ENCODE measurements at places on chromosomes 1 and 21. TPM values are rescaled to one million over a fixed set of nuclear protein-coding genes. Genes with fewer than 3 reads are reported as not detected.

DNA sequence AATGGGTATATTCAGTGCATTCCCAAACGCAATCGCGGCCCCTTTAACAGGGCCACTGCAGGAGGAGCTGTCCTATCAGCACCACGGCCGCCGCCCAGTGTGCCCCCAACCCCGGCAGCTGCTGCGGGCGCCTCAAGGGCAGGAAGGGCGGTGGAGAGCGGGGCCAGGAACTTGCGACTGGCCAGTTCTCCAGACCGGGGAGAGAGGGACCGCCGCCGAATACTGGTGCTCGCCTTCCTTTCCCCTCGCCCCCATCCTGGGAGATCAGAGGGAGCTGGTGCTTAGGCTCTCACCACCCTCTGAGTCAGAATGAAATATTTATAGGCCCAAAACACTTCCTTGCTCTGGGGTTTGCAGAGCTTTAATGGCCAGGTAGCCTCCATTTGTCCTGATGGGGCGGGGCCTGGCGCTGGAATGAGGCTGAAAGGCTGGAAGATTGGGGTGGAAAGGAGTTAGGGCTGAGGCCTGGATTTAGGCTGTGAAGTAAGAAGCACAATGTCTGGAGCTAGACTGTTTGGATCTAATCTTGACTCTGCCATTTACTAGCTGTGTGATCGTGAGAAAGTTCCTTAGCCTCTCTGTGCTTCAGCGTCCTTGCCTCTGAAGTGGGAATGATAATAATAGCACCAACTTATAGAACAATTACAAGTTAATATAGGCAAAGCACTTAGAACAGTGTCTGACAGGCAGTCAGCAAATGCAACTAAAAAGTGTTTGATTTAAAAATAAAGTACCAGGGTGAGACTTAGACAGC lies 75.5 kb downstream of the NAV1 start:
- H3K27me3 ChIP-seq: no peaks in the 10 kb centered on the region
- no peak overlapping the region for H3K27ac ChIP-seq
- no peak overlapping the region for H3K4me3 ChIP-seq
- DNase-seq: no peak

DNA sequence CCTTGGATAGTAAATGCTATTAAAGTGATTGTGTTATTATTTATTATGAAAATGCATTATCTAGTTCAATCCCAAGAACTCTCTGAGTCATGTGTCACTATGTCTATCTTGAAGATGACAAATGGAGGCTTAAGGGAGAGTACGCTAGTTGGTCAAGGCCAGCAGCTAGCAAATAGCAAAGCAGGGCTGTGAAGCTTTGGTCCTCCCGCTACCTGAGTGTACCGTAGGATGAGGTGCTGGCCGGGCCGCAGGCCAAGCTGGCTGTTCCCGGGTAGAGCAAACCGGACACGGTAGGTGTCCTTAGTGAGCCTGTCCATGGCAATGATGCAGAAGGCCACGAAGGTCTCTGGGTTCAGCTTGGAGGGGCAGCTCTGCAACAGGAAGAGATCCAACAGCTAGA lies 9.3 kb downstream of the CYB5RL start:
- no peak for DNase-seq
- H3K27ac ChIP-seq: no peak overlapping the region
- H3K4me3 ChIP-seq: no peak overlapping the region
- H3K36me3 ChIP-seq: no peaks in the 10 kb centered on the region
- H3K27me3 ChIP-seq: no peaks in the 10 kb centered on the region
- no peaks in the 10 kb centered on the region for H3K4me1 ChIP-seq

GRCh38 chr1:22440582-22440981 lies 11.1 kb upstream of the ZBTB40 start:
- H3K27me3 ChIP-seq: no peaks in the 10 kb centered on the region
- no peak overlapping the region for H3K4me3 ChIP-seq
- no peaks in the 10 kb centered on the region for H3K4me1 ChIP-seq
- no peak overlapping the region for H3K27ac ChIP-seq
- H3K36me3 ChIP-seq: peaks cover 4% of the 10 kb centered on the region

Gene KRTAP13-4
- not detected for polyA plus RNA-seq

DNA sequence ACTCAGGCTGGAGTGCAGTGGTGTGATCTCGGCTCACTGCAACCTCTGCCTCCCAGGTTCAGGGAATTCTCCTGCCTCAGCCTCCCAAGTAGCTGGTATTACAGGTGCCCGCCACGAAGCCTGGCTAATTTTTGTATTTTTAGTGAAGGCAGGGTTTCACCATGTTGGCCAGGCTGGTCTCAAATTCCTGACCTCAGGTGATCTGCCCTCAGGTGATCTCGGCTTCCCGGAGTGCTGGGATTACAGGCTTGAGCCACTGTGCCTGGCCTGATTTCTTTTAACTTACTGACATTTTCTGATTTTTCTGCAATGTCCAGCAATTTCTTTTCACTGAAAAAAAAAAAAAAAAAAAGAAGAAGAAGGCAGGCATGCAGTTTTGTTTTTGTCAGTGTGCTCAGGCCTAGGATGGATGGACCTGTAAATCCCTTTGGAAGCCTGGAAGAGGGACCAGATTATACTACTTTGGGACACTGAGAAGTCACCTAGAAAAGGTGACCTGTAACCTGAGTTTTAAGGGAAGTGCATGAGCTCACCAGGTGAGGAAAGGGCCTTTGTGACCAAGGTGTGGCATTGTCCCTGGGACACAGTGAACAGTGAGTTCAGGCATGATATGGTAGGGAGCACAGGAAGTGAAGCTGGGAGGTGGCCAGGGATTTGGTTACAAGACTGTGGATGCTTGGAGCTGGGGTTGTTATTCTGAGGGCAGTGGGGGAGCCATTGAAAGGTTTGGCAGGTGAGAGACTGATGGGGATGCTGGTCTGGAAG lies 2.7 kb upstream of the TMEM61 start:
- H3K27me3 ChIP-seq: no peaks in the 10 kb centered on the region
- no peaks in the 10 kb centered on the region for H3K4me1 ChIP-seq
- H3K4me3 ChIP-seq: no peak overlapping the region
- H3K27ac ChIP-seq: no peak overlapping the region
- no peak for DNase-seq
- no peaks in the 10 kb centered on the region for H3K36me3 ChIP-seq

Gene ITLN2
- not detected for polyA plus RNA-seq

- no peak overlapping the region for H3K27ac ChIP-seq
- DNase-seq: no peak
- H3K4me3 ChIP-seq: no peak overlapping the region
- H3K27me3 ChIP-seq: no peaks in the 10 kb centered on the region
- no peaks in the 10 kb centered on the region for H3K4me1 ChIP-seq
These were observed 114.2 kb downstream of the ADGRL4 start for GRCh38 chr1:78892260-78892840.

Gene RAVER2
- 10.0 TPM for polyA plus RNA-seq

- H3K27me3 ChIP-seq: no peaks in the 10 kb centered on the region
- no peak for DNase-seq
- 0 out of 2 replicates have a peak overlapping the region, but pooled peaks have one; percentile 7 for H3K27ac ChIP-seq
- peaks cover 82% of the 10 kb centered on the region for H3K36me3 ChIP-seq
- H3K4me3 ChIP-seq: no peak overlapping the region
These were observed 31.7 kb downstream of the ARHGAP29 start for GRCh38 chr1:94205639-94206038.

Gene PRAMEF4
- polyA plus RNA-seq: not detected

- no peaks in the 10 kb centered on the region for H3K27me3 ChIP-seq
- no peak overlapping the region for H3K27ac ChIP-seq
- H3K4me3 ChIP-seq: no peak overlapping the region
- no peaks in the 10 kb centered on the region for H3K36me3 ChIP-seq
- DNase-seq: no peak
These were observed 6.0 kb upstream of the DEDD start for GRCh38 chr1:161138431-161138830.

Gene OR2AK2
- not detected for polyA plus RNA-seq

DNA sequence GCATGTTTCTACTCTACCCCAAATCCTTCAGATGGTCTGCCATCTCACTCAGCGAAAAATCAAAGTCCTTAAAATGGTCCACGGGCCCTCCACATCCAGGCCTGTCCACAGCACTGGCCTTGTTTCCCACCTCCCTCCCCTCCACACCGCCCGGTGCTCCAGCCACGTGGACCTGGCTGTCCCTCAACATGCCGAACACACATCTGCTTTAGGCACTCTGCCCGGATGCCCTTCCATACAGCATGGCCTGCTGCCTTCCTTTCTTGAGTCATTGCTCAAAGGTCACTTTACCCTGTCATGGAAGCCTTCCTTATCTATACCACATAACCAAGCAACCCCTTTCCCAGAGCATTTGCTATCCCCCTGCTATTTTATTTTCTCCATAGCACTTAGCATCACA lies 143.0 kb downstream of the DNM3 start:
- H3K27me3 ChIP-seq: no peaks in the 10 kb centered on the region
- no peak overlapping the region for H3K4me3 ChIP-seq
- H3K36me3 ChIP-seq: no peaks in the 10 kb centered on the region
- DNase-seq: no peak
- H3K4me1 ChIP-seq: no peaks in the 10 kb centered on the region
- no peak overlapping the region for H3K27ac ChIP-seq

DNA sequence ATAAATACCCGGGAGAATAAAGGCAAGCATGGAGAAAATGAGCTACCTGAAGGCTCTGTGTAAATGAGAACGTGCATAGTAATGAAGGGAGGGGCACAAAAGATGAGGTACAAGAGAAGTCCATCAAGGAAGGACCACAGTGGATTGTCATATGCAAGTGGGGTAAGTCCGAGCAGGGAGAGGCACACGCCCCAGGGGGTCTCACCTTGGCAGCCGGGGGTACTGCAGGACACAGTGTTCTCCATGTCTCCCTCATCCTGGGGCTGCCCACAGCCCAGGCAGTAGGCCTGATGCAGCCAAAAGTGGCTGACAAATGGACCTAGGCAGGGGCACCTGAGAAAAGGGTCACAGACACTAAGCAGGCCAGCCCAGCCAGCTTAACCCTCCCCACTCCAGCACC lies 10.0 kb downstream of the DCST2 start:
- no peak overlapping the region for H3K4me3 ChIP-seq
- H3K27me3 ChIP-seq: no peaks in the 10 kb centered on the region

DNA sequence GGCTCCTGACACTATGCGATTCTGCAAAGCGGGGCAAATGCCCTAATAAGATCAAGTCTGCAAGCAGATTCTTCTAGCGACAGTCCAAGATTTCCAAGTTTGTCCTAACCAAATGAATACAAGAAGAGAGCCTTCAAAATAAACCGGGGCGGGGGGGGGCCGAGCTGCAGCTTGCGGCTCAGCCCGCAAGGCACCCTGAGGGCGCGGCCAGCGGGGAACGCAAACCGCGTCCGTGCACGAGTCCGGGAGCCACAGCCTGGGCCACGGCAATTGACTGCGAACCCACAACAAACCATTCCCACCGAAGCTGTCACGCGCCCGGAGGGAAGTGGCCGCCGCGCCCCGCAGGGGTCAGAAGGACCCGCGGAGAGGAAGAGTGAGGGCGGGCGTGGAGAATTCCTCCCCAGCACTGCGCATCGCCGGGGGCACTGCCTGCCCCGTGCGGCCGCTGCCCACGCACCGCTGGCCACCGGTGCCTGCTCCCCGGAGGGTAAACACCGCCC lies 687 bp downstream of the TGFBR3 start:
- no peak overlapping the region for H3K27ac ChIP-seq
- H3K36me3 ChIP-seq: no peaks in the 10 kb centered on the region
- peaks cover 10% of the 10 kb centered on the region for H3K4me1 ChIP-seq
- H3K4me3 ChIP-seq: peak overlapping the region; percentile 68
- no peak for DNase-seq

Gene PAQR6
- polyA plus RNA-seq: 2.4 TPM

Gene SPATC1L
- polyA plus RNA-seq: 8.3 TPM

- no peak overlapping the region for H3K4me3 ChIP-seq
- DNase-seq: peak; percentile 58
- no peaks in the 10 kb centered on the region for H3K27me3 ChIP-seq
- no peaks in the 10 kb centered on the region for H3K36me3 ChIP-seq
- peaks cover 37% of the 10 kb centered on the region for H3K4me1 ChIP-seq
These were observed 39.8 kb upstream of the LRP8 start for GRCh38 chr1:53367503-53368313.

DNA sequence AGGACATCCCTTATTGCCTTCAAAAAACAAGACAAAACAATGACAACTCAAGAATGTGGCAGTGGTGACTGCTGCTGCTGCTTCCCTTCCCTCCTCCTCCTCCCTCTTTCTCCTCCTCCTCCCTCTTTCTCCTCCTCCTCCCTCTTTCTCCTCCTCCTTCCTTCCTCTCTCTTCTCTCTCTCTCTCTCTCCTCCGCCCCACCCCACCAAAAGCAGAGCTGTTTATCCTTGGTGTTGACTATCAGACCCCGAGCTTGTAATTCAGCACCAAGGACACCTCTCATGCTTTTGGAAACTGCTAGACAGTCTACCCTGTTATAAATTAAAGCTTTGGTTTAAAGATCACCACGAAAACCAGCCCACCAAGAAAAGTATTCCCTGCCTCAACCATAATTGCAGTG lies 72.4 kb upstream of the IFNAR2 start:
- H3K36me3 ChIP-seq: no peaks in the 10 kb centered on the region
- H3K4me3 ChIP-seq: no peak overlapping the region
- no peak for DNase-seq
- no peaks in the 10 kb centered on the region for H3K4me1 ChIP-seq
- no peak overlapping the region for H3K27ac ChIP-seq

DNA sequence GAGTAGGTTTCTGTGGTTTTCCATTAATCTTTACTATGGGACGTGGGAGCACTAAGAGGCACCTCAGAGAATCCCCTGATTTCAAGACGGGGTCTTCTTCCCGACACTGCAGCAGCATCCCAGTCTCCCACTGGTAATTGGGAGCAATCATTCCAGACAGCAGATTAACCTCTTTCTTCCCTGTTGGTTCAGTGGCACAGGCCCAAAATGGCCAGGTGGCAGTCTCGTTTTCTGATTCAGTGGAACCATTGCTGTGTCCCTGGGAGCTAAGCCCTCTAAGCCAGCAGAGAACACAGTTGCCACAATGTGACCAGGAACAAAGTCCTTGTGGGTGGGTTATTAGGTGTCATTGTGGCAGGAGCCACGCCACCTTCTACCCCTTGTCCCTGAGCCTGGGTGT lies 342.1 kb downstream of the MATN1 start:
- no peak overlapping the region for H3K4me3 ChIP-seq
- no peak for DNase-seq
- no peaks in the 10 kb centered on the region for H3K27me3 ChIP-seq
- no peak overlapping the region for H3K27ac ChIP-seq

- H3K27ac ChIP-seq: peak within 1 kb of the TSS; percentile 92
- DNase-seq: no peak
- peaks cover 33% of the 10 kb centered on the region for H3K4me1 ChIP-seq
- H3K4me3 ChIP-seq: peak within 1 kb of the TSS; percentile 79
- H3K36me3 ChIP-seq: no peaks in the 10 kb centered on the region
These were observed at the start of gene ZBTB7B for GRCh38 chr1:155002464-155003226. ZBTB7B (plus strand) TSS chr1:155002802; CDS start chr1:155014661, 11,859 bp downstream.

- H3K4me1 ChIP-seq: no peaks in the 10 kb centered on the region
- peak overlapping the region; percentile 79 for H3K27ac ChIP-seq
- no peaks in the 10 kb centered on the region for H3K27me3 ChIP-seq
- H3K36me3 ChIP-seq: peaks cover 33% of the 10 kb centered on the region
- no peak overlapping the region for H3K4me3 ChIP-seq
These were observed 144.0 kb downstream of the PGBD5 start for GRCh38 chr1:230282157-230282556.

DNA sequence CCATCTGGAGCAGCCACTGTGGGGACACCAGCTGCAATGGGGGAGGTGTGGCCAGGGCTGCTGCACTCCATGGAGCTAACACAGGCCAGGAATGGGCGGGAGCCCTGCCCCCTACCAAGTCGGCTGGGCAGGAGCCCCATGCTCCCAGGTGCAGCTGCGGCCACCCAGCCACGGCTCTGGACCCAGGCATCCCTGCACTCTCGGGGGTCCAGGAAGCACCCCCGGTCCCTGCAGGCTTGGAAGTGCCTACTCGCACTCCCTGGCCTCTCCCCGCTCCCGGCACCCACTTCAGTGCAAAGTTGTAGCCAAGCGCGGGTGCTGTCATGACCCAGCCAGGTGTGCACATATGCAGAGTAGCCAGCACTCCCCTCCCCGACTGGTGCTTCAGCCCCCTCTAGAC lies 91.8 kb downstream of the HLCS start:
- no peak overlapping the region for H3K27ac ChIP-seq
- no peaks in the 10 kb centered on the region for H3K4me1 ChIP-seq
- no peaks in the 10 kb centered on the region for H3K27me3 ChIP-seq
- DNase-seq: no peak
- H3K36me3 ChIP-seq: no peaks in the 10 kb centered on the region
